ENCODE measurements at places on chromosomes 5 and 9.

DNA sequence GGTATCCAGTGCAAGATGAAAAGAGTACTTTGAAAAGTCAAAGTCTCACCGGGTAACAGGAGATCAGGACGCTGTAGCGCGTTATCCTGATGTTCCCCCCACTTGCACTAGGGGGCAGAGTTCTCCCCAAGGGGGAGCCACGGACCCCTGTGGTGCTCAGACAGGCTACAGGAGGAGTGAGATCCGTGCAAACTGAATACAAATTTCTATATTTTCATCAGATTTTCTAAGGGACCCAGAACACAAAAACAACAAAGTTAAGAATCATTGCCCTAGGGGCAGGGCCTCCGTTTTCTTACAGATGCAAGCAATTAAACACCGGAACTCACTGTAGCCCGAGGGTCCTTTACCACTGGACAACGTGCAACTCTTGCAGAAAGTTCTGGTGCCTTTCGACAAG is 2.0 kb downstream of the MYO10 start:
- peak; percentile 55 for DNase-seq

- DNase-seq = no peak
Measured at GRCh38 chr9:5841771-5842573, 9.1 kb upstream of the ERMP1 start.

DNA sequence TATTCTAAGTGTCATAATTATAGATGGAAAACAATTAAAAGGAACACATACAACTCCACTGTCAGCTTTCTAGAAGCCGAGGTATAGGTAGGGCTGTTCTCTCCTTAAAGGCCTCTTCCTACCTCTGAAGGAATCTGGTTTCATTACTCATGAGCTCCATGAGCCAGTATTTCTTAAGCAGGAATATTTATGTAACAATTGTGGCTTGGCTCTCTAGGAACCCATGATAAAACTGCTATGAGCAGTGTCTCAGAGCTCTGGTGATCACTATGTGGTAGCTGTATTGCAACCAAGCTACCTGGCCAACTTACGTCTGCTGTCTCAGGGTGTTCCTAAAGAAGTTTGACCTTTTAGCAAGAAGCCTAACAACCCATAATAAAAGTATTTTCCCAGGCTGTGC is 157.7 kb downstream of the CEP120 start:
- no peak for DNase-seq

DNA sequence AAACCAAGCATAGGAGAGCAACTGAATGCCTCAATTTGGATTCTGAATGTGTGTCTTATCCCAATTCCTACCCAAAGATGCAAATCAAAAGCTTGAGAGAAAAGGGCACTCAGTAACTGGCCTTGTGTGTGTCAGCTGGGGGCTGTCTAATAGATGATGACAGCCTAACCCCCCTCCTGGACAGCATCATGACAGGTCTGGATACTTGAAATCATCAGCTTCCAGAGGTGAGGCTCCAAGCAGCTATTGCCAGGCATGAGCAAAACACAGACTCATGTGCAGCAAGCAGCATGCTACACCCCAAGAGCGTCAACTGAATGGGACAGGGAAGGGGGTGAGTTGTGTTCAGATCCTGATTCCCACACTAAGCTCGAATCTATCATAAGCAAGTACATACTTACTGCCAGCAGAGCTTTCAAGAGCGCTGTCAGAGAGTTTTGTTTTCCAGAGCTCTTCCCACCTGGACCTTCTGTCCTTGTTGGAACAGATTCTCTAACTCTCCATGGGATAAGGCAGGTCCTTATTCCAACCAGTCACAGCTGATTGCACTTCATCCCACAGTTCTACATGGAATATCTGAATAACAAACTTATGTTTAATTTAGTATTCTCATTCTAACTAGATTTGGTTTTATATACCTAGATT is 467.5 kb downstream of the DTWD2 start:
- no peak for DNase-seq

DNA sequence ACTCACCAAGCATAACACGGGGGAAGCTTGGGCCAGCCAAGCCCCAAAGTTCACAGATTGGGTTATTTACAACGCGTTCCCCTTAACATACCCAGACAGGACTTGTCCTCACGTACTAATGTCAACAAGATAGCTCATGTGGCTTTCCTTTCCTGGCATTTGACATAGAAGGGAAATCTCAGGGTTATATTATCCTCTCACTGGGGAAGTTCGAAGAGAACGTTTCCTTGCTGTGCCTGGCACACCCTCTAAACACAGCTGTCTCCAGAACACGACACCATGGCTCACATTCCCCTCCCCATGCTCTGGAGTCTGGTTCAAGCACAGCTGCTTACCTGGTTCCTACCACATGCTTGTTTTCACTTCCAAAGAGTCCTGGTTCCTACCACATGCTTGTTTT is 46.8 kb upstream of the OTULINL start:
- DNase-seq = no peak

DNA sequence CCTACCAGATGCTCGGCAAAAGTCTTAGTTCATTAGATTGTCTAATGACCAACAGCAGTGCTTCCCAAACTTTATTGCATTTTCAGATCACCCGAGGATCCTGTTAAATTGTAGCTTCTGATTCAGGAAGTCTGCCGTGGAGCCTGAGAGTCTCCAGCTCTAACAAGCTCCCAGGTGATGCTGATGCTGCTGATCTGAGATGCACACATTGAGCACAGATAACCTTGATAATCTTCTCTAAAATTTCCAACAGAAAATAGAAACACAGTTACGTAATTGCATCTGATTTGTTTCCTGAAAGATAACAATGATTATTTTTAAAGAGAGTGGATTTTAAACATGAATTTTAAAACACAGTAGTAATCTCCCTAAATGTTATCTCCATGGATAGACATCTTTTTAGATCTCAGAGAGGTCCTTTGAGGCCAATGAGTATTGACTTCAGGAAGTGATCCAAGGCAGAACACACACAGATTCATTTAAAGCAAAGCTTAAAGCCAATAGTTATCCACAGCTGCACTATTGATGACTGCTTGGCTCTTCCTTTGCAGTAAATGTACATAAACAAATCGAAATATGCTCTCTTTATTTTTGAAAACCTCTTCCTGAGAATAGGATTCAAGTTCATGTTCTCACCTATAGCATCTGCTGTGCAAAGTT is 122.8 kb upstream of the TNPO1 start:
- DNase-seq = no peak

DNA sequence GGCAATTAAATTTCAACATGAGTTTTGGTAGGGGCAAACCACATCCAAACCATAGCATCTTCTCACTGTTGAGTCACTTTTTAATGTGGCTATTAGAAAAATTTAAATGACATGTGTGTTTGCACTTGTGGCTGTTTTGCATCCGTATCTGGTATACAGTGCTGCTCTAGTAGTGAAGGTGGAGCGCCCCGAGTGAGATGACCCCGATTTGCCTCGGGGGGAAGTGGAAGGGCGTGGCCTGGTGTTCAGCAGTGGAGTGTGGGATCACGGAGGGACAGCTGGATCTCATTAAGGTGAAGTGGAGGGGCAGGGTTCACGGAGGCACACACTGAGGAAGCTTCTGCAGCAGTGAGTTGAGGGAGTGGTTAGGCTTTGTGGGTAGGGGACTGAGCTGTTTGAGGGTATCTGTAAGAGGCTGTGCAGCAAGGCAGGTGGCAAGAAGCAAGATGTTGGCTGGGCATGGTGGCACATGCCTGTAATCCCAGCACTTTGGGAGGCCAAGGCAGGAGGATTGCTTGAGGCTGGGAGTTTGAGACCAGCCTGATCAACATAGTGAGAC is 6.2 kb upstream of the GMCL2 start:
- no peak for DNase-seq

DNA sequence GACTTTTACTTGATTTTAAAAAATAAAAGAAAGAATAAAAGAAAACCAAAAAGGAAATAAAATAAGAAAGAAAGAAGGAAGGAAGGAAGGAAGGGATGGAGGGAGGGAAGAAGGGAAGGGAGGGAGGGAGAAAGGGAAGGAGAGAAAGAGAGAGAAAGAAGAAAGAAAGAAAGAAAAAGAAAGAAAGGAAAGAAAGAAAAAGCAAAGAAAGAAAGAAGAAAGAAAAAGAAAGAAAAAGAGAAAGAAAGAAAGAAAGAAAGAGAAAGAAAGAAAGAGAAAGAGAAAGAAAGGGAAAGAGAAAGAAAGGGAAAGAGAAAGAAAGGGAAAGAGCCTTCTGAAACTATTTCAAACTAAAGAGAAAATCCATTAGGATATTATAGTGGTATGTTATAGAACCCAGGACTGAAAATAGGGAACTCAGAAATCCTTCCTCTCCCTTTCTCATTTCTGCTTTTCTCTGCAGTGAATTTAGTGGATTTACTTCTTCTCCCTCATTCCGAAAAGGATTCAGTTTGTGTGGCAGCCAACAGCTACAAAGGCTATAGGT is 414.7 kb upstream of the CCNG1 start:
- DNase-seq = no peak

- no peak for DNase-seq
Measured at GRCh38 chr5:154178661-154179060, 11.9 kb upstream of the GALNT10 start.

DNA sequence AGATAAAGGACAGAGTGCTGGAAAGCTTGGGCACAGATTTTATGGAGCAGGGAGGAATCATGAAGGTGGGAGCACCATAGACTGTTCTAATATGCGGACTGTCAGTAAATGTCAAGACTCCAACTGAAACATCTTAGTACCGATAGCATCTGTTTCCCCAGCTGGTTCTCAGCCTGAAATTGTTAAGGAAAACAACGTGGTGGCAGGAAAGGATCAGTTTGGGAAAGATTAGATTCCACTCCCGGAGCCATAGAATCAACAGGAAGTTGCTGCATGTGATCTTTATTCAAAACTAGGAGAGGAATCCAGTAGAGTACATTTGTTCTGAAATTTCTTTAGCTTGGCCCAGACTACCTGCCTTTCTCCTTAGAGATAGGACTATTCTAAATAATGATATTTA is 559.1 kb downstream of the CSNK1G3 start:
- DNase-seq = no peak

- peak; percentile 19 for DNase-seq
Measured at GRCh38 chr5:133273661-133274596, 222.1 kb downstream of the HSPA4 start.

GRCh38 chr5:153437251-153437650 is 53.2 kb upstream of the GRIA1 start:
- no peak for DNase-seq

GRCh38 chr5:38719916-38720315 is 125.9 kb upstream of the OSMR start:
- no peak for DNase-seq

DNA sequence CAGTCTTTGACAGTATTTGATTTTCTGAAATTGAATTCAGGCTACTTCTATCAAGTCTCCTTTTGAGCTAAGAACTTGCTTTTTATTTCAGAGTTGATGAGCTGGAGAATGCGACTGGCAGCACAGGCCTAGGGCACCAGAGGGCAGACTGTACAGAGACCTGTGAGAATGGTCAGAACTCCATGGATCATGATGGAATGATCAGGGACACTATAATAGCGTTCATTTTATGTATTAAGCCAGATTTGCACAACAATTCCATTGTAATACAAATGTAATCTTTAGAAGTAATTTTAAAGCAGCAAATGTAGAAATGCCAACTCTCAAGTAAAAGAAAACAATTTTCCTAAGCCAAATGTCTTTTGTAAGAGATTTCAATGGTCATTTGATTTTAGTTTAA is 902.4 kb downstream of the NR2F1-AS1 start:
- DNase-seq = no peak

- no peak for DNase-seq
Measured at GRCh38 chr9:121984726-121985402, 108.2 kb downstream of the TTLL11 start.

GRCh38 chr5:174692381-174692780 is 32.0 kb upstream of the MSX2 start:
- DNase-seq = no peak

DNA sequence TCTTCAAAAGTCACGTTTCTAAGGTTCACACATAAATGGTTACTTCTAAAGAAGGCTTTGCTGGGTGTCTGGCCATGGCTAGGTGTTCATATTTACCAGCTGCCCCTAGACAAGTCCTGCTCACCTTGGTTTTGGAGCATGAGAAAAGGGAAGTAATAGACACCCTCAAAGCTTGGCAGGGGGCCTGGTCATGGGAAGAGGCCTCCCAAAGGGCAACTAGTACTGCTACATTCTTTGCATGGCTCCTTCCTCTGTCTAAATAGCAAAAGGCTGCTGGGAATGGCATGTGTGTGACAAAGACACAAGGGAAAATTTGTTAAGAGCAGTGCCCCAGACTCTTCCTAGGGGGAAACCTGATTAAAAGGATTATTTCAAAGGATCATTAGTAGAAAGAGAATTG is 93.4 kb downstream of the NRG2 start:
- no peak for DNase-seq

DNA sequence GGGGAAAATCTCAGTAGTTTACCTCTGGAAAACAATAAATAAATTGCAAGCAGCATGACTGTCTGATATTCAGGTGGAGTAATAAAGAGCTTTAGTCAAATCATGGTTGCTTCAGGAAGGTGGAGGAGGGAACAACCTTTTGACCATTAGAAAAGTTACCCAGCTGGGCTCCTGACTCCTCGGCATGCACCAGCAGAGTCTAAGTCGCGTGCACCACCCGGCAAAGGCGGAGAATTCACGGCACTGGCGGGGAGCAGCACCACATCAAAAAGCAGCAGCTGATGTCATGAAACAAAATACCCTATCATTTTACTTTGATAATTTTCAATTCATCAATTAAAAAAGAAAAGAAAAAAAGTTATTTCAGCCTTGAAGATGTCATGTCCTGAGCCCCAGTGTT is 34.6 kb downstream of the EBF1 start:
- DNase-seq = no peak

DNA sequence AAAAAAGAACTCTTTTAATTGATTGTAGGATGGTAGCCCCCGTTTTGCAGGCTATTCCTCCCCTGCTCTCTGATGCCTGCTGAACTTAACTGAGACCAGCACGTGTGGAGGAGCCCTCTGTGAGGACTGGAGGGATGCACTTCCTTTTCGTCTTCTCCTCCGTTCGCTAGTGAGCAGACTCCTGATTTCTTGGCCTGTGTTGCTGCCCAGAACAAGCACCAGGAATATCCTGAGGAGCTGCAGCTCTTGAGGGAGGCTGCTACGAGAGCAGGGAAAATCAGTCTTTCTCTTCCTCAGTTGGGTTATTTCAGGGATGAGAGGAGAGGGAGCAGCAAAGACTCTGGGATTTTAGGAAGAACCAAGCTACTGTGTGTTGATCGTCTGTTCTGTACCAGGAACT is 74.7 kb downstream of the ARHGAP26 start:
- no peak for DNase-seq

GRCh38 chr5:114644576-114644975 is 282.7 kb downstream of the KCNN2 start:
- DNase-seq = no peak

- DNase-seq = no peak
Measured at GRCh38 chr5:154756009-154756867, 1.1 kb downstream of the LARP1 start.

GRCh38 chr5:54491326-54491725 is 26.2 kb upstream of the SNX18 start:
- no peak for DNase-seq

GRCh38 chr9:86557063-86557766 is 203.0 kb upstream of the TUT7 start:
- DNase-seq = no peak

All from left renal cortex interstitium (tissue), 4 donors.